ENCODE measurements at places on chromosomes 6 and 20.

GRCh38 chr20:13661070-13661685 lies 22.4 kb upstream of the TASP1 start:
- no peaks in the 10 kb centered on the region for H3K4me1 ChIP-seq
- H3K36me3 ChIP-seq = no peaks in the 10 kb centered on the region
- no peaks in the 10 kb centered on the region for H3K27me3 ChIP-seq
- DNase-seq = no peak

GRCh38 chr6:154615483-154616025 lies 105.1 kb upstream of the CNKSR3 start:
- no peaks in the 10 kb centered on the region for H3K36me3 ChIP-seq
- H3K4me3 ChIP-seq = no peak overlapping the region
- DNase-seq = no peak
- no peaks in the 10 kb centered on the region for H3K27me3 ChIP-seq

DNA sequence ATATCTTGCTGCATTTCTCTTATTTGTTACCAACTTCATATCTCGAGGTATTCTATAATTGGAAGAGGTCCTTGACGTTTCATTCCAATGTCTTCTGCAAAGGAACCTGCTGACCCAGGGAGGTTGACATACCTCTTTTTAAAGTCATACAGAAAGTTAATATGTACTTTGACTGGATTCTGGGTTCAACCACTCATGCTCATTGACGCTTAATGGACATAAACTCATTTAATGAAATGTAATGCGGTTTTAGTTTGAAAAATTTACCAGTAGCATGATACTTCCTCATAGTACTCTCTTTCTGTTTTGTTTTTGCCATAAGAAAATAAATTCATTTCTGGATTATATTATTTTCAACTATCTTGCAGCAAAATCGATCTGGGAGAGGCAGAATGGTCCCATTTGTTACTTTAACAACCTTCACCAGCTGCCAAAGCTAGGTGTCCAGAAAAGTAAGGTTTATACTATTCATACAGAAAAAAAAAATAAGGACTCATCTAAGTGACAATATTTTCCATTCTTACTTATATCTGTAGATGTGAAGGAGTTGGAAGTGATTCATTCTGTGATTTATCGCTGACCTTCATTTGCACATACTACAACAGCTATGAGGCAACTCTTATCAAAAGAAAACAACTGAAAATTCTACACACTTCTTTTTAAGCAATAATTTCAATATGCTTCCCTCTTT lies 101.6 kb downstream of the ATXN1 start:
- no peaks in the 10 kb centered on the region for H3K36me3 ChIP-seq
- 0 out of 2 replicates have a peak, but pooled peaks cover 13% of the 10 kb centered on the region for H3K4me1 ChIP-seq
- no peak for DNase-seq
- no peak overlapping the region for H3K4me3 ChIP-seq

DNA sequence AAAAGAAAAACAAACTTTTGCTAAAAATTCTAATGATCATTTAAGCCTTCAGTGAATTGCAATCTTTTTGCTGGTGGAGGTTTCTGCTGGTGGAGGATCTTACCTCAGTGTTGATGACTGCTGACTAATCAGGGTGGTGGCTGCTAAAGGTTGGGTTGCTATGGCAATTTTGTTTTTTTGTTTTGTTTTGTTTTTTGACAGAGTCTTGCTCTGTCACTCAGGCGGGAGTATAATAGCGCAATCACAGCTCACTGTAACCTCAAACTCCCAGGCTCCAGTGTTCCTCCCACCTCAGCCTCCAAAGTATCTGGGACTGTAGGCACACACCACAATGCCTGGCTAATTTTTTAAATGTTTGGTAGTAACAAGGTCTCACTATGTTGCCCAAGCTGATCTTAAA lies 94.7 kb downstream of the ANKRD6 start:
- no peak overlapping the region for H3K4me3 ChIP-seq
- no peak overlapping the region for H3K27ac ChIP-seq
- DNase-seq = no peak
- H3K27me3 ChIP-seq = no peaks in the 10 kb centered on the region

DNA sequence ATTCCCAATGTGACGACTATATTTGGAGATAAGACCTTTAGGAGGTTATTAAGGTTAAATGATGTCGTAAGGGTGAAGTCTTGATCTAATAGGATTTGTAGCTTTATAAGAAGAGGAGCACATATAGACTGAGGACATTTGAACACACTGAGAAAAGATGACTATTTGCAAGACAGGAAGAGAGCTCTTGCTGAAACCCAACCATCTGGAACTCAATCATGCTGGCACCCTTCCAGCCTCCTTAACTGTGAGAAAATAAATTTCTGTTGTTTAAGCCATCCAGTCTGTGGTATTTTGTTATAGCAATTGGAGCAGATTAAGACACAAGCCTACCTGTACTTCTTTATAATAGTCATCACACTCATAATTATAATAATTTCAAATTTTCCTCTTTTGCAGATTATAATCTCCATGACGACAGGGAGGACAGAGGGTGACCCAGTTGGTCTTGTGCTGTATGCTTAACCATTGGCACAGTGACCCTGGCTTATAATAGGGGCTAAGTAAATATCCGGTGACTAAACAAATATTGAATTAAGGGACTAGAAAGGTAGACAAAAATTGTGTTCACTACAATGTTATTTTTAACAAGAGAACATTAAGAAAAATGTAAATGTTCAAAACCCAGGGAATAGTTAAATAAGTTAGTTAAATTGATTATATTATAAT lies 206.4 kb upstream of the HDDC2 start:
- peaks cover 1% of the 10 kb centered on the region for H3K27me3 ChIP-seq
- no peak overlapping the region for H3K27ac ChIP-seq
- no peaks in the 10 kb centered on the region for H3K4me1 ChIP-seq
- H3K36me3 ChIP-seq = no peaks in the 10 kb centered on the region

DNA sequence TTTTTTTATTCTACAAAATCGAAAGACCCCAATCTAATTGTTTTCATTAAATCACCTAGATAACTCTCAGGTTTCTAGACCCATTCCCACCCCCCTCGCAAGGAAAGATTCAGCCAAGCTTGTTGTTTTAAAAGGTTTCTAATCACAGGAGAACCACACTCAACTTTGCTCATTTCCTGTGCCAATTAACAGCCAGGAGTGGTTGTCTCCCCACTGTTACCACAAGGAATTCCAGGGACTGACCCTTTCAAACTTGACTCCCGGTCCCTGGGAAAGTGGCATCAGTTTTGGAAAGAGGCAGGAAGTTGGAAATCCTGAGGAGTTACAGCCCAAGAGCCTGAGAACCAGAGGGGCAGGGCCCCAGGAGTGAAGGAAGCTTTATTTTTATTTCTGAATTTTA lies 561.3 kb upstream of the JAG1 start:
- no peaks in the 10 kb centered on the region for H3K36me3 ChIP-seq
- H3K27me3 ChIP-seq = no peaks in the 10 kb centered on the region
- no peak overlapping the region for H3K27ac ChIP-seq

- H3K4me3 ChIP-seq = no peak overlapping the region
- no peak overlapping the region for H3K27ac ChIP-seq
- H3K36me3 ChIP-seq = no peaks in the 10 kb centered on the region
- H3K4me1 ChIP-seq = no peaks in the 10 kb centered on the region
Observed at GRCh38 chr6:42498473-42499128, 46.9 kb upstream of the TRERF1 start.

DNA sequence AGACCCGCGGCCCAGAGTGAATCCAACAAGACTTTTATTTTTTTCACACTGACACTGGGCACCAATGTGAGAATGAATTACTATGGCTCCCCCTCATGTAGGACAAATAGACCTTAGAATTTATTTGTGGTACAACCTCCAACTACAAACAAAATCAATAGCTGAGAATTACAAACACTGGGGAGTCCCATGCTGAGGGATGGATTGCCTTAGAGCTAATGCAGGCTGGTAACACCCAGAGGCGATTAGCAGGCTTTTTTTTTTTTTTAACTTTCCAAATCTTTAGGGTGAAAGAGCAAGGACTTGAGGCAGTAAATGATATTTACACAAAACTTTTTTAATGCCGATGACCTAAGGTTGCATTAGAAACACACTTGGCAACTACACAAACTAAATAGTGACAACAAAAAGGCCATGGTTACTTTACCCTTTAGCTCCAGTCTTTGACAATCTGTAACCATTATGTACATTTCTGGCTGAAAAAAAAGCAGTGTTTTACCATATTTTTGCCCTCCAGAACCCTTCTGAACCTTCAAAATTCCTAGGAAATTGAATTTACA lies 21.8 kb downstream of the SAYSD1 start:
- H3K4me1 ChIP-seq = no peaks in the 10 kb centered on the region
- no peaks in the 10 kb centered on the region for H3K36me3 ChIP-seq
- H3K4me3 ChIP-seq = no peak overlapping the region
- H3K27me3 ChIP-seq = no peaks in the 10 kb centered on the region
- no peak for DNase-seq

DNA sequence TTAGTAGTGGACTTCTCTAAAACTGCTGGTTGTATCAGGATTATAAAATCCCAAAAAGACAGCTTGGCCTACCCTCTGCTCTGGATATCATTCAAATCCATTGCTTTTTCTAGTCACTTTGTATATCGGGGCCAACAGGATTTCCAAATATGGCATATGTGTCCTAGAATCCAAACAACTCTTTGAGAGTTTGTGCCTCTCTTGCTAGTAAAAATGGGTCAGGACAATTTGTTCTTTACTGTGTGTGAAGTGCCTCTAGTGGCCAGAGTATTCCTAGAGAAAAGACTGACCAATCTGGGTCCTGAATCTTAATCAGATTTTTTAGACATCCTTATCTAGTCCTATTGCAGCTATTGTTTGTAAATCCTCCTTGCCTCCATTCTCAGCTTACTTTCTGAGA lies 33.5 kb upstream of the MANEA start:
- H3K27me3 ChIP-seq = no peaks in the 10 kb centered on the region
- H3K36me3 ChIP-seq = no peaks in the 10 kb centered on the region
- no peak overlapping the region for H3K4me3 ChIP-seq
- DNase-seq = no peak

GRCh38 chr20:34410336-34410735 lies 47.3 kb downstream of the ITCH start:
- H3K27me3 ChIP-seq = no peaks in the 10 kb centered on the region
- peaks cover 9% of the 10 kb centered on the region for H3K36me3 ChIP-seq
- H3K4me1 ChIP-seq = peaks cover 25% of the 10 kb centered on the region
- DNase-seq = no peak
- H3K4me3 ChIP-seq = no peak overlapping the region

- no peak for DNase-seq
- no peaks in the 10 kb centered on the region for H3K27me3 ChIP-seq
- H3K4me1 ChIP-seq = 0 out of 2 replicates have a peak, but pooled peaks cover 3% of the 10 kb centered on the region
- H3K36me3 ChIP-seq = no peaks in the 10 kb centered on the region
- H3K4me3 ChIP-seq = no peak overlapping the region
Observed at GRCh38 chr6:121614115-121614514, 178.7 kb downstream of the GJA1 start.

- no peaks in the 10 kb centered on the region for H3K36me3 ChIP-seq
- DNase-seq = no peak
- H3K4me3 ChIP-seq = no peak overlapping the region
- peaks cover 19% of the 10 kb centered on the region for H3K4me1 ChIP-seq
- no peak overlapping the region for H3K27ac ChIP-seq
- H3K27me3 ChIP-seq = no peaks in the 10 kb centered on the region
Observed at GRCh38 chr6:131065824-131066171, 2.8 kb upstream of the EPB41L2 start.
